ENCODE measurements at places on chromosomes 4 and X.

- DNase-seq = no peak
These were observed 238.2 kb upstream of the MAD2L1 start for GRCh38 chr4:120304801-120305200.

GRCh38 chr4:1466034-1466862 lies 60.0 kb upstream of the NKX1-1 start:
- DNase-seq = no peak

- no peak for DNase-seq
These were observed 55.5 kb upstream of the PAK3 start for GRCh38 chrX:111040377-111041017.

- no peak for DNase-seq
These were observed 30.6 kb downstream of the PCDH19 start for GRCh38 chrX:100379388-100379986.

GRCh38 chr4:146098978-146099377 lies 76.5 kb upstream of the LSM6 start:
- DNase-seq = no peak

GRCh38 chr4:3334316-3334715 lies 41.5 kb downstream of the RGS12 start:
- DNase-seq = no peak

DNA sequence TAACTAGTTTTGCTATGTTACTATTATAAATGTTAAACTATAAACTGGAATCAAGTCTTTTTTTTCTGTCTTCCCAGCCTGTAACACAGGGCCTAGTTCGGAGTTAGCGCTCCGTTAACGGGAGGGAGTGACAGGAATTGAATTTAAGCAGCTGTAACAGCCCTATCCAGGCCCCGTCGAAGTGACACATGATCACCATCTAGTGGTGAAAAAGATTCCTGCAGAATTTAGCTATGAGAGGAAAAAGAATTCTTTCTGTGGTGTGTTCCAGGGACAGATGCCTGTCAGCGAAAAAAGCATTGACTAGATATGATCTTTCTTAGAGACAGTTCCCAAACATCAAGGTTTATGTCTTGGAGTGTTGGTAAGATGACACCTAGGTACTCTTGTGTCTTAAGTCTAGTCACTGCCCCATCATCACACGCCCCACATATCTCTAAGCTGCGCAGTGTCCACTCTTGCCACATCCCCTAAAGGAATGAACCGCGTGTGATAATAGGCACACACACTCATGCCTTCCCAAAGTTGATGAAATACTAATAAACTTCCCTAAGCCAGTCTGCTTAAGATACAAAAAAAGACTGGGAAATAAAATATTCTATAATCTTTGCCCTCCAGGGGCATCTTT lies 2.1 kb downstream of the GAB3 start:
- DNase-seq = peak; percentile 55

- peak; percentile 58 for DNase-seq
These were observed 445 bp downstream of the AP1S2 start for GRCh38 chrX:15854080-15854655.

GRCh38 chr4:81722290-81722851 lies 250.7 kb upstream of the RASGEF1B start:
- DNase-seq = no peak

Data from activated CD4-positive, alpha-beta T cell treated with anti-CD3 and anti-CD28 coated beads for 36 hours (primary cell).